ENCODE measurements at places on chromosomes 1 and 21.

DNA sequence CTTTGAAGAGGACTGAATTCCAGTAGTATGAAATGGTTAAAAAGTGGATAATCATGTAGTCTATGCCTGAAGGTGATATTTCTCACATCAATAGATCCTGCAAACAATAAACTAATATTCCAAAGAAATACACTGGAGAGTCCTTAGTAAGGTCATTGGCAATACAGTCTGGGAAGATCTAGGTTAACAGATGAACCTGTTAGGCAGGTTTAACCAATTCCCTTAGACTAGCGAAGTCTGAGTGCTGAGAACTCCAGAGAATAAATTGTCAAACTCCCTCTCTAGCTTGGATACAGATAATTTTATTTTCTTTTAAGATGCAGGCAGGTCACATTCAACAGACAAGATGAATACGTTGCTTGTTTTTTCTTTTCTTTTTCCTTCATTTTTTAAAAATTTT is 2.4 kb downstream of the GPR157 start:
- DNase-seq: no peak

GRCh38 chr1:225770561-225771248 is 6.9 kb upstream of the SRP9 start:
- DNase-seq: no peak

DNA sequence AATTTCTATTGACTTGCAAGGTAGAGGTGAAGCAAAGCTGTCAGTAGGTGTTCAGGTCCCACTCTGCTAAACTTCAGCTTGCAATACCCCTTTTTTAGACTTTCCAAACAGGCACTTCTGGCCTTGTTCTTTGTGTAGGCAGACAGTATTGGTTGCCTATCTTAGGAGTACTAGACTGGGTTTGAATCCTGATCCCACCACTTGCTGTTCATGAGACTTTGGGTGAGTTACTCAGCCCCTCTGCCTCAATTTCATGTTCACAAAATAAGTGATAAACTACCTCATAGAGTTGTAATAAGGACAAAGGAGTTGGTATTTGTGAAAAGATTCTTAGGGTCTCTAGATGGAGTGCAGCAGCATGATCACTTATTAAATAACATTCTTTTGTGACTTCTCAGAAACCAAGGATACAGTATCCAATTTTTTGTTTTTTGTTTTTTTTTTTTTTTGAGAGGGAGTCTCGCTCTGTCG is 5.2 kb downstream of the RCC1 start:
- no peak for DNase-seq

- no peak for DNase-seq
Measured at GRCh38 chr1:54027848-54028247, 9.9 kb upstream of the LDLRAD1 start.

- DNase-seq: no peak
Measured at GRCh38 chr1:77687519-77687906, 5.1 kb upstream of the ZZZ3 start.

GRCh38 chr1:85411567-85412305 is 53.2 kb downstream of the DDAH1 start:
- no peak for DNase-seq

DNA sequence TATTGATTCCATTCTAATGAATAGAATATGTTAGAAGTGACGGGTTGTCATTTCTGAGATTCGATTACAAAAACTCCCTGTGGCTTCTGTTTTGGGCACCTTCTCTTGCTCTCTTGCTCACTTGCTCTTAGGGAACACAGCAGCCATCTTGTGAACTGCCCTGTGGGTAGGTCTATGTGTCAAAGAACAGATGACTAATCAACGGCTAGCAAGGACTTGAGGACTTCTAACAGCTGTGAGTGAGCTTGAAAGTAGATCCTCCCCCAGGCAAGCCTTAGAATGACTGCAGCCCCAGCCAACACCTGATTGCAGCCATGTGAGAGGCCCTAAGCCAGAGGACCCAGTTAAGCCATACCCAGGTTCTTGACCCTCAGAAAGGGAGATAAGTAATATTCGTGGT is 49.3 kb downstream of the AZIN2 start:
- DNase-seq: no peak

GRCh38 chr21:32710069-32710784 is 17.6 kb downstream of the SYNJ1 start:
- DNase-seq: no peak

DNA sequence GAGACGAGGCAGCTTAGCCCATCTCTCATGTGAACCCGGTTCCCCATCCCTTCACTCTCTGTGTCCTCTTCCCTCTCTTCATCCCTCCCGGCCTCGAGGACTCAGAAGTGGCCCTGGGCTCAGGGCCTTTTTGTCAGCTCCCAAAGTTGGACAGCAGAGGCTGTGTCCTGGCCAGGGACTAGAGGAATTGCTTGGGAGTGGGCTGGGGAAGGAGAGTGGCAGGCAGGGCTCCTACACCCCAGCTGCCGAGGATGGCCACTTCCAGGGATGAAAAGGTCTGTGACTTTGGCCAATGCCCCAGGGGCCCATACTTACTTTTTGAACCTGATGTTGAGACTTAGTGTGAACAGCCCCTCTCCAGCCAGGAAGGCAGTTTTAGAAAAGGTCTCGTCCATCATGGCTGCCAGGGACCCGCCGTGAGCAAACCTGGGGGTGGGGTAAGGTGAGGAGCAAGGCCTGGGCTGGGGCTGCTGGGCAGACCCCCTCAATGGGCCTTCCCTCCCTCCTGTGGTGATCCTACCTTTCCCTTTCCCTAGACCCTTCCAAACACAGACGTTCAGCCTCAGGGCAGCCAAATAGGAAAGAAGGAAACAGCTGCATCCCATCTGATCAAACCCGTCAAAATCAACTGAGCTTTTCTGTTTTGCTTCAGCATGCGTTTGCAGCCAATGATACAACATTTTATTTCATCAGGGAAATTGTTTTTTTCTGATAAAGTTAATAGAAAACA is 5.5 kb downstream of the THEM5 start:
- DNase-seq: no peak

- DNase-seq: peak; percentile 54
Measured at GRCh38 chr21:32499249-32500055, 85.9 kb downstream of the TCP10L start.

Measured in GM04503 (cell line).